Hematopoietic multipotent progenitor cell treated with erythropoietin and hydrocortisone succinate and interleukin-3 and kit ligand, for 8 days (in vitro differentiated cells): ENCODE measurements at places on chromosomes 11 and 22.
A peak's percentile ranks its signal among the peaks of the same experiment; 100 is the strongest.

DNA sequence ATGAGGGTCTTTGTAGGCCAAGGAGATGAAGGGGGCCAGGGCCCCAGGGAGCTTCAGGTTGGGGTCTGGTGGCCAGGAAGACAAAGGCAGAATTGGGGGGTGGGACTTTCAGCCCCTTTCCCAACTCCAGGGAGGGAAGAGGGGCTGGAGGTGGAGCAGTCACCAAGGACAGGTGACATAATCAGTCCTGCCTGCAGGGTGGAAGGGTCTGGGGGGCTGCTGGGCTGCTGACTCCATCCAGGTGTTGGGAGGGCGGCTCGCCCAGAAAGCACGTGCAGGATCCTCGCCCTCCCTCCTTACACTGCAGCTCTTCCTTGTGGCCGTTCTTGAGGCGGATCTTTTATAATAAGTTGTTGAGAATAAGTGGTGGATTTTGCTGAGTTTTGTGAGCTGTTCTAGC lies 1491.1 kb downstream of the TBC1D22A start:
- DNase-seq: no peak

DNA sequence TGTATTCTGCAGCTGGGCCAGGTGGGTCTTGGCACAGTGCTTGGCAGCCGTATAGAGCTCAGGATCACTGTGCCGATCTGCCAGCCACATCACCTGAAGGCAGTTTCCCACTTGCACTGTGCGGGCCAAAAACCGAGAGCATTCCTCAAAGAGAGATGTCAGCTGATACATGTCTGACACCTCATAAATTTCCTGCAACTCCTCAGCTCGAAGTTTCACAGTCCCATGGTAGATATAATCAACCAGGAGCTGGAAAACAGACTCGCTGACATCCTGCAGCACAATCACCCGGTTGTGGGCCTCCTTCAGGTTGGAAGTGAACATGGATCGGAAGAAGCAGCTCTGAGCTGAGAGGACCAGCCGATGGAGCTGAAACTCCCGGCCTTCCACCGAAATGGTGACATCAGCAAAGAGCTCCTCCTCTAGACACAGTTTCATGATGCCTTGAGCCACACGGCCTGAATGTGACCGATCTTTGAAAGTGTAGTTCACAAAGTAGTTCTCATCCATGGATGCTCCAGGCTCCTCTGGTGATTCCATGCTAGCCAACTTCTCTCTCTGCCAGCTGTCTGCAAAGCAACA lies 1.2 kb downstream of the KBTBD4 start:
- DNase-seq: no peak

DNA sequence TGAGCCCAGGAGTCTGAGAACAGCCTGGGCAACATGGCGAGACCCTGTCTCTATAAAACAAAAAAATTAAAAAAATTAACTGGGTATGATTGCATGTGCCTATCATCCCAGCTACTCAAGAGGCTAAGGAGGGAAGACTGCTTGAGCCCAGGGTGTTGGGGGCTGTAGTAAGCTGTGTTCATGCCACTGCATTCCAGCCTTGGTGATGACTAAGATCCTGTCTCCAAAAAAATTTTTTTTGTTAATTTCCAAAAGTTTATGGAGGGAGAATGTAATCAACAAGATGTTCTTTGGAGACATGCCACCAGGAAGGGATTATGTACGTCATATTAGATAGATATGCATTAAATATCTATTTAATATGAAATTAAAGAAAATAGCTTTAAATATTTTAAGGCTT lies 267.5 kb downstream of the SBF2 start:
- no peak for DNase-seq

DNA sequence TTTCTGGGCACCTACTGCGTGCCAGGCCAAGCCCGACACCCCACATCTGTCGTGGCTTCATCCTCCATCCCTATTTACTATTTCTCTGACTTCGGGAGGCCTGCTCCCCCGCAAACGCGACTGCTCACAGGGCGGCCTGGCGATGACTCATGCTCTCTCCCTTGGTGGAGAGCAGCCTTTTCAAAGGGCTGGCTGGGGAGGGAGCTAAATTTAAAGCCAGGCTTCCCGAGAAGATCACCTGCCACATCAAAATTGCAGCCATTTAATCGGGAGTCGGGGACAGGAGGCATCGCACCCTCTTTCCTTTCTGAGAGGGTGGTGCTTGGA lies 24.9 kb upstream of the SHISAL1 start:
- DNase-seq: no peak

DNA sequence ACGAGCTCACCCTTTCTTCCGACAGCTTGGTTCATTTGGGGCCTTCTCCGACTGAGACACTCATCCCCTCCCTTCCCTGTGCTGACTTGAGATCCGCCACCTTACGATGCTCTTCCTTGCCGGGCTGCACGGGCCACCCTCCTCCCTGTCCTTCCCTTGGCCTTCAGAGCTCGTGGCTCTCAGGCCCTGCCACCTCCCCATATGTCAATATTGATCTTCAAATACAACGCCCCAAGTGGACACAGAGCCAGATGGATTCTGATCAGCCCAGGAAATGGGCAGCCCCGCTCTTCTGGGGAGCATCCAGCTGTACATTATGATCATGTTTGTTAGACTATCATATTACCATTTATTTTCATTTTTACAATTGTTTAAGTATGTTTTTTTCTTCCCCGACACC lies 812.8 kb downstream of the TBC1D22A start:
- DNase-seq: no peak

GRCh38 chr11:131612533-131612932 lies 242.1 kb downstream of the NTM start:
- no peak for DNase-seq

DNA sequence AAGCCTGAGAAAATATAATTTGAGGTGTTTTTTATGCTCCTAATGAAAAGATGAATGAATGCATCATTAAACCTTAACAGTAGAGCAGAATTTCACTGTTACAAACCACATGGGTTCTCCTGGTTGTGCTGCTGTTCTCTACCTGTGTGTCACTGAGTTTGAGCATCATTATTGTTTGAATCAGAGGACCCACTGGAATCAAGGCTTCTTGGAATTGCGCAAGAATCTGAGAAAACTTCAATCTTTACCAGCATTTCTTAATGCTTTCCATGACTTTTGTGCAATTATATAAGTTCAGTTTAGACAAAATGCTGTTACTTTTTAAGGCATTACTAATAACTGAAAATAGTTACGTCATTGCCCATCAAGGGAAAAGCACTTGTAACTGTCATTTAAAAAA lies 18.8 kb upstream of the RBX1 start:
- no peak for DNase-seq

DNA sequence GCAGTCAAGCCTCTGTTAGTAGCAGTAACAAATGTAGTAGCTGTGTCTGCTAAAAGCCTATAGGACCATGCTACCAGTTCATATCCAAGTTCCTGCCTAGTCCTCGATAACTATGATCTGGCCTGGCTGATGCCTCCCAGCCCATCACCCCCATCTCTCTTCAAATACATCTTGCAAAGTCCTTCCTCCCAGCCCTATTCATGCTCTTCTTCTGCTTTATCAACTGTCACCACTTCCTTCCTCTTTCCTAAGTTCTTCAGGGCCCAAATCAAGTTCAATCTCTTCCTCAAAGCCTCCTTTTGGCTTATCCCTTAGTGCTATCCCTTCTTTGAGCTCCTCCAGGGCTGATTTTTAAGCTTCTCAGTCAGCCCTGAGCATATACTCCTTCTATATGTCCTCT lies 150.9 kb upstream of the THY1 start:
- DNase-seq: peak; percentile 22

DNA sequence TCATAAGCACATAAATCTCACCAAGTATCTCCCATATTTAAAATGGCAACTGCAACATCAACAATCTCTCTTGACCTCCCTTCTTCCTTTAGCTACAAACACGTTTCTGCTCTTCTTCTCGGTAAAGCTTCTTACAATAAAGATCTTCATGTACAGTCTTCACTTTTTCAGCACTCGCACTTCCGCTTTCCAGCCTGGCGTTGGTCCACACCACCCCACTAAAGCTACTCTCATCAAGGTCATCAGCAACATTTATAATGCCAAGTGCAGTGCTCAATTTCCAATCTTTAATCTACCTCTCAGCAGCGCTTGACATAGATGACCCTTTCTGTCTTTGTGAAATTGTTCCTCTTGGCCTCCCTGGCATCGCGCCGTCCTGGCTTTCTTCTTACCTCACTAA lies 33.6 kb downstream of the NTM start:
- no peak for DNase-seq

DNA sequence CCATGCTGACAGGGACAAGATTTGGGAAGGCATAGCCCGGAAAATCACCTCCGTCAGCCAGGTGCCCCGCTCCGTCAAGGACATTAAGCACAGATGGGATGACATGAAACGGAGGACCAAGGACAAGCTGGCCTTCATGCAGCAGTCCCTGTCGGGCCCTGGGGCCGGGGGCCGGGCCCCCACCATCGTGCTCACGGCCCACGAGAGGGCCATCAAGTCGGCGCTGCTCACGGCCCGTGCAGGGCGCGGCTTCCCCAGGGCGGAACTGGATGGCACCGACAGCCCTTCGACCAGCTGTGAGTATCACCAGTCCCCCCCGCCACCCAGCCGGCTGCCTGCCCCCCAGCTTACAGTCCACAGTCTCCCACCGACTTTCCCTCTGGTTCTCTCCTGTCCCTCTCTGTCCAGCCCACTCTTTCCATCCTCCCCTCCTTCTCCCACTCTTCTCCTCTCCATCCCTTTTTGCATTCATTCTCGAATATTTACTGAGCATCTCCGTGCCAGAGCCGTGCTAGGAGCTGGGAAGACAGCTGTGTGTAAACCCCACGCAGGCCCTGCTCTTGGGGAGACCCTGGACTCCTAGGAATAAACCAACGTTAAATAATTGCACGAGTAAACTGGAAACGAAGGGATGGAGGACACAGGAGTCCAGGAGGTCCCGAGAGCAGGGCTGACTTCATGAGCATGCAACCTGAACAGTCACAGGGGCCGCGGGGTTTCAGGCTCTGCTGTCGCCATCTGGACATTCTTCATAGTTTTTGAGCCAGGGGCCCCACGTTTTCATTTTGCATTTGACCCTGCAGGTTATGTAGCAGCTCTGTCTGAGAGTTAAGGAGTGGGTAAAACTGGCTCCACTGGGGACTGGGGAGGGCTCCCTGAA lies 62.8 kb downstream of the PRDM11 start:
- no peak for DNase-seq

GRCh38 chr11:11415901-11416300 lies 62.9 kb upstream of the CSNK2A3 start:
- no peak for DNase-seq

DNA sequence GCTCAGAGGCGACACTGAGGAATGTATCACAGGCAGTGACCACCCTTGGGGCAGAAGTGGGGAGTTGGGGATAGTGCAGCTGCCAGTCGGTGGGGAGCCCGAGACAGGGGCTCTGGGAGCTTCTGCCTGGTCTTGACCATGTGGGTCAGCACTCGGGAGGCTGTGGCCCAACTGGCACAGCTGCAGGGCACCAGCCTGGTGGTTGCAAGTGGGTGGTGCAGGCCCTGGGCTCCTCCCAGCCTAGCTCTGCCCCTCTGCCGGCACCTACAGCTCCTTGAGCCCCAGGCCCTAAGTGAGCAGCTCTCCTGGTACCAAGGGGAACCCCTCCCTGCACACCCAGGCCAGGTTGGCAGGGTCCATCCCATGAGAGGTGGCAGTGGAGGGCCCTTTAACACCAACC lies 12.6 kb upstream of the RASL10A start:
- no peak for DNase-seq

- DNase-seq: no peak
Observed at GRCh38 chr22:30185129-30185528, 61.4 kb downstream of the LIF start.

GRCh38 chr11:16299390-16299789 lies 57.0 kb downstream of the SOX6 start:
- no peak for DNase-seq

GRCh38 chr11:19378814-19379213 lies 138.1 kb upstream of the E2F8 start:
- DNase-seq: no peak

- DNase-seq: no peak
Observed at GRCh38 chr11:46391578-46392420, at the start of gene CHRM4. Gene CHRM4, minus strand, starts transcription at chr11:46391776. Its CDS starts 5,219 bp downstream, at chr11:46386557.

DNA sequence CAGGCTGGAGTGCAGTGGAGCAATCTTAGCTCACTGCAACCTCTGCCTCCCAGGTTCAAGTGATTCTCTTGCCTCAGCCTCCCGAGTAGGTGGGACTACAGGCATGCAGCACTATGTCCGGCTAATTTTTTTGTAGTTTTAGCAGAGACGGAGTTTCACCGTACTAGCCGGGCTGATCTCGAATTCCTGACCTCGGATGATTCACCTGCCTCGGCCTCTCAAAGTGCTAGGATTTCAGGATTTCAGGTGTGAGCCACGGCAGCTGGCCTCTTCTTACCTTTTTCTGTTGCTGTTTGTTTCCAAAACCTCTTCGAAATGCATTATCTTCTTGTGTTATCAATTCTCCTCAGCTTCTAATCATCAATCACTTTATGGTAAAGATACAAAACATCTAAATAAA lies 22.1 kb upstream of the TMEM135 start:
- DNase-seq: no peak

GRCh38 chr22:33036881-33037280 lies 21.3 kb downstream of the SYN3 start:
- no peak for DNase-seq

GRCh38 chr11:73761403-73761945 lies 600 bp upstream of the RAB6A start:
- no peak for DNase-seq

GRCh38 chr11:104637662-104638170 lies 260.5 kb downstream of the CASP12 start:
- no peak for DNase-seq

DNA sequence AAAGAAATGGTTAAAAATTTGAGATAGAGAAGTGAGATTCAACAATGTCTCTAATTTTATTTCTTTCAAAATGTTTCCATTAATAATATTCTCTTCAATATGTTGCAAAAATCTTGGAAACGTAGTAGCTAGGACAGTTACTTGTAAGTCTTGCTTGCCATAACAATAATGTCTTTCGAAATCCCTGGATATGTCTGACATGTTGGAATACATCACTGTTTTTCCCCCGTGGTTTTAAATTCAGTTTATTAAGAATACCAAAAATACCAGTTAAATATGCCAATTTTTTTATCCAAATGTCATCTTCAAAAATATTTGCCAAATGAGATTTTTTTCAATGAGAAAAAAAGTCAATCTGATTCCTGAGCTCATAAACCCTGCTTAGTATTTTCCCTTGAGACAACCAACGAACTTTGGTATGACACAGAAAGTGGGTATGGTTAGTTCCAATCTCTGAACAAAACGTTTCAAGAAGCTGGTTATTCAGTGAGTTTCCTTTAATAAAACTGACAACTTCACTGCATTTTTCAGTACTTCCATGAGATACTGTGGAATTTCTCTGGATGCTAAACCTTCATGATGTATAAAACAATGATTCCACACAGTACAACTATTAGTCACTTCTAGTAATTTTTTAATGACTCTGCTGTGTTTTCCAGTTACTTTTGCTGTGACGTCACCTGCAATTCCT lies 36.7 kb upstream of the AMPD3 start:
- no peak for DNase-seq

- no peak for DNase-seq
Observed at GRCh38 chr11:118380571-118380970, 20.8 kb upstream of the ATP5MG start.

DNA sequence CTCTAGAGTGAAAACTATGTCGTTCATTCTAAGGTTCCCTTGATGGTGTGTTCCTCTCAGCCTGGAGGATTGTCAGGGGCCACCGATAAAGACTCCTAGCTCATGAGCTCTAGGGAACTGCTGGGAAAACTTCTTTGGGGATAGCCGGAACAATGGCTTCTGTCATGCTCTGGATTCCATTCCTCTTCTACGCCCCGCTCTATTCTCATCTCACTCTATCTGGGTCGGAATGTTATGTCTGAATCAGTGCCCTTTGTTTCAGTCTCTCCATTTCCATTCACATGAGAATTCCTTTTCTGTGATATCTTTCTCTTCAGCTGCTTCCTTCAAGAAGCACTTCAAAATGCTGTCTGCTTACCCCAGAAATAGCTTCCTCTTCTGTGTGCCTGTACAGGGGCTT lies 16.9 kb upstream of the SLCO2B1 start:
- no peak for DNase-seq
